Lower leg skin (tissue), 4 donors: ENCODE measurements at places on chromosomes 5 and 9. TPM values are rescaled to one million over a fixed set of nuclear protein-coding genes. Genes with fewer than 3 reads are reported as not detected.
A peak's percentile ranks its signal among the peaks of the same experiment; 100 is the strongest.

DNA sequence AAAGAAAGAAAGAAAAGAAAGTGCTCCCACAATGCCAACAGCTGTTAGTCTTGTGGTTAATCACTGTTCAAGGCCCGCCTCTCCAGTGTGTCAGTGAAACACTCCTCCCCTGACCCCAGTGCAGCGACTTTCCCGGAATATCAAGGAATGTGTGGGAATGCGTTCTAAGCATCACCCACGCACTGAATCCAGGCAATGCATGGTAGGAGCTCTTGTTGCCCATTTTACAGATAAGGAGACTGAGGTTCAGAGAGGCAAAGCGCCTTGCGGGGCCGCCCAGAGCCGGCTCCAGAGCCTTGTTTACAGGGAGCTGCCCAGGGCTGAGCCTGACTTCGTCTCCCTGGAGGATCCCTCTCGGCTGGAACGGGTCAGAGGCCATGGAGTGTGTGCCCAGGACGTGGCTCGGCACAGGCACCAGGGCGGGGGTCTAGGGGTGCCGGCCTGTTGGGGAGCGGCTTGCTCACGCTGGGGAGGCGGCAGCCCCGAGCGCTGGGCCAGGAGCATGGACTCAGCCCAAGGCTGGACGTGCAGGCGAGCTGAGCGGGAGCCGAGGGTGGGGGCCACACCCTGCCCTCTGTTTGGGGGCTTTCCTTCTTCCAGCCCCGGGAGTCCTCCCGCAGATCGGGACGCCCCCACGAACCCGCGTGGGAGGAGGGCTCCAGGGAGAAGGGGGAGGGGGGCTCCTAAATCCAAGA is 823 bp downstream of the ST6GALNAC6 start:
- DNase-seq = no peak

DNA sequence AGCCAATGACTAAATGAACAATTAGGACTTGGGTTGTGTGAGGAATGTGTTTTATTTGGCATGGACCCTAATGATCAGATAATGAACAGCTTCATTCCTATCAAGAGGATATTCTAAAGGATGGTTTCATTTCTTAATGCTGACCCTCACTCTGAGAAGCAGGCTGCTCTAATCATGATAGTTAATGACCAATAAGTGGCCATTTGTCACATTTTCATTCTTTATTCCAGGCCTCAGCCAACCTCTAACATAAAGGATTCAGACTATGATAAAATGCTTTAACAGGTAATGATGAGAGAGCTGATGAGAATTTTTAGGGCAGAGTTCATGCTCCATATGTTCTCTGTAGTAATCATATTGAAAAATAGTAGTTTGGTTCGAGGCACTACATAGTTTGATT is 301.5 kb upstream of the ARRDC3 start:
- no peak for DNase-seq

GRCh38 chr5:53543401-53543800 is 17.0 kb upstream of the NDUFS4 start:
- DNase-seq = no peak

- DNase-seq = peak; percentile 92
Measured at GRCh38 chr9:131270171-131271015, 5.9 kb downstream of the FAM78A start.

DNA sequence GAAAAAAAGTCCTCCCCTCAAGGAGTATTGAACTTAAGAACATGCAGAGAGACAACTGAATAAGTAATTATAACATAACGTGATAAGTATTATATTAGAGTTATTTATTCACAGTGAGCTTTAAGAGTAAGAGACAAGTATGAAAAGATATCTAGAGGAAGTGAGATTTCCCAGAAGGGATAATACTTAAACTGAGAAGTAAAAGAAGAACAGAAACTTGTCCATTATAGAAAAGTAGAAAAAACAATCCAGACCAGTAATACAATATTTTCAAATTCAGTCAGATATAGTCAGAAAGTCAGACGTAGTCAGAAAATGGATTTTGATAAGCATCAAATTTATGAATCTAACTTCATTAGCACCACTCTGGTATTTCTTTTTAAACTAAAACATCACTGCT is 613.0 kb upstream of the CCNG1 start:
- no peak for DNase-seq

GRCh38 chr9:7033076-7034045 is 275.6 kb downstream of the KDM4C start:
- DNase-seq = no peak

DNA sequence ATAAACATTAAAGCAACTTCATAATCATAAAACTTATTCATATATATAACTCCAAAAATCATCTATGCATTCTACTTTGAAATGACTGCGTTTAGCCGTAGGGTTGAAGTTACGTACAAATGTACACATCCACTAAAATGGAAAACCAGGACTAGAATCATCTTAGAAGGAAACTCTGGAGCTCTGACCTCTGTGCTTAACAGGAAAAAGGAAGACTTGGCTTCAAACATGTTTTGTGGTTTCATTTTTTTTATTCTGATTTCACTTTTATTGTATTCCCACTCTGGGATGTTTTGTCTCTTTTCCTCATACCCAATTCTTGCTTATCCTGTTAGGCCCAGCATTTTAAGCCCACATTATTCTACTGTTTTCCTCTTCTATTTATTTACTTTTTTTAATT is 44.9 kb downstream of the GRAMD2B start:
- no peak for DNase-seq

DNA sequence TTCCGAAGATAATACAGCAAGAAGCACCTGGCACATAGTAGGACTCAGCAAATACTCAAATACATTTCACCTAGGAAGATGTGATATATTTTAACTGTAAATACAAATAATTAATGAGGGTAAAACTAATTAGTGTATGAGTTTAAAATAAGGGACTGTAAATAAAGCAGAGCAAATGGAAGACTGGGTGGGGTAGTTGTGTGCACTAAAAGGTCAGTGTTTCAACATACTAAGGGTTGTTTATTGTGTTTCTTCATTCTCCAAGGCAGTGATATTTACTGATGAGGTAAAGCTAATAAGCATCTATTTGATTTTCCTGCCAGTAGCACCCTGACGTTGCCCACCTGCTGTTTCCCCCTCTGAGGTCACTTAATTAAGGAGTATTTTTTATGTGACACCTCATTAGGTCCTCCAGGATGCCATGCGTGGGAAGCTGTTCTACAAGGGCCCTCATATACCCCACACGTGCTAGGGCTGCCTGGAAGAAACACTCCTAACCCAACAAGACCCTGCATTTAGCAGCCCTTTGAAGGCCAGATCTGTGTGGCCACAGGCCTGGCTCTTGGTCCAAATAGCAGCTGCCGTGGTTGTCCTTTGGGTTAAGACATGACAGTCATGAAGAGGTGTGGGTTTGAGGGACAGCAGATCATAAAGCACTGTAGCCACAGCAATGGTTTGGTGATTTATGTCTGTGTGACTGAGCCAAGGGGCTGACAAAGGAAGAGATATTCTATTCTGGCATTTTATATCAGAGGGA is 97.5 kb upstream of the RPS23 start:
- no peak for DNase-seq

- no peak for DNase-seq
Measured at GRCh38 chr5:158611581-158611980, 488.1 kb downstream of the EBF1 start.

- no peak for DNase-seq
Measured at GRCh38 chr9:89563571-89564345, 41.1 kb upstream of the GADD45G start.

DNA sequence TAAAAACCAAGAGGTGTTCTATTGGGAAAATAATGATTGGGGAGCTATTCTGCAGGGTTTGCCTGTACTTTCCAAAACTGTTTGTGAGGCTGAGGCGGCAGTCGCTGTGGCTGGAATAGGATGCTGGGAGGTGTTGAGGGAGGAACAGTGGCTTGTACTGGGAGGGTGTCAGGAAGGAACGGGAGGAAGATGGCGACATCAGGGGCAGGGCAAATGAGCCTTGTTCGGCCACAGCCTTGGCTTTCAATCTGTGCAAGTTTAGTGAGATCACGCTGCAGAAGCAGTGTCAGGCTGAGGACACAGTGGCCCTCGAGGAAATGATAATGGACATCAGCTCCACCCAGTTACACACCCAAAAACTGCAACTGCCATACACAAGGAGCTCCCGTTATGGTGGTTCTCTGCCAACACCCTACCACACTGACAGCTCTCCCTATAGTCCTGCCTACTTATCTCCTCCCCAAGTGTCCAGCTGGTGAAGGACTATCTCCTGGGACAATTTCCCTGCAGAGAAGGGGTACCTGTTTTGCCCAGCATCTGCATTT is 27.3 kb downstream of the KIF2A start:
- DNase-seq = no peak

- DNase-seq = no peak
Measured at GRCh38 chr5:55316837-55317236, 9.0 kb downstream of the MTREX start.

- peak; percentile 28 for DNase-seq
Measured at GRCh38 chr5:135214897-135215616, 181.0 kb upstream of the PITX1 start.

GRCh38 chr5:80793354-80793753 is 138.6 kb upstream of the DHFR start:
- DNase-seq = no peak

GRCh38 chr5:170597109-170597751 is 93.4 kb downstream of the KCNIP1 start:
- no peak for DNase-seq

- no peak for DNase-seq
Measured at GRCh38 chr5:116765441-116765840, 190.8 kb upstream of the SEMA6A start.

GRCh38 chr5:71699233-71699632 is 19.8 kb upstream of the CARTPT start:
- no peak for DNase-seq

DNA sequence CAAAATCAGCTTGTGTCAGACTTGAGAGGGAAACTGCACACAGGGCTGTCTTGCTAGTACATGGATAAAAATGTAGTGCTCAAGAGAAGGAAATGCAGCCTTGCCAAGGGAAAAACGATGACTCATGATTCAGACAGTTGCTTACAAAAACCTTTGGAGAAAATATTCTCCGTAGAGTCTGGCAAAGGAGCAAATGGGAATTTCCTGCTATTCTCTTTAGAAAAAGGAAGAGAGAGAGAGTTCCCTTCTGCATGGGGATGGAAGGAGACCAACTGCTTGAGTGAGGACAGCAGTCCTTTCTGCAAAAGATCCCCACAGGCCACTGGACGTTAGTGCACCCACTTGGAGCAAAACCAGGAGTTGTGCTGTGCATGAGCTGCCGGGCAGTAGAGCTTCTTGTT is 7.6 kb downstream of the IFNB1 start:
- peak; percentile 66 for DNase-seq

DNA sequence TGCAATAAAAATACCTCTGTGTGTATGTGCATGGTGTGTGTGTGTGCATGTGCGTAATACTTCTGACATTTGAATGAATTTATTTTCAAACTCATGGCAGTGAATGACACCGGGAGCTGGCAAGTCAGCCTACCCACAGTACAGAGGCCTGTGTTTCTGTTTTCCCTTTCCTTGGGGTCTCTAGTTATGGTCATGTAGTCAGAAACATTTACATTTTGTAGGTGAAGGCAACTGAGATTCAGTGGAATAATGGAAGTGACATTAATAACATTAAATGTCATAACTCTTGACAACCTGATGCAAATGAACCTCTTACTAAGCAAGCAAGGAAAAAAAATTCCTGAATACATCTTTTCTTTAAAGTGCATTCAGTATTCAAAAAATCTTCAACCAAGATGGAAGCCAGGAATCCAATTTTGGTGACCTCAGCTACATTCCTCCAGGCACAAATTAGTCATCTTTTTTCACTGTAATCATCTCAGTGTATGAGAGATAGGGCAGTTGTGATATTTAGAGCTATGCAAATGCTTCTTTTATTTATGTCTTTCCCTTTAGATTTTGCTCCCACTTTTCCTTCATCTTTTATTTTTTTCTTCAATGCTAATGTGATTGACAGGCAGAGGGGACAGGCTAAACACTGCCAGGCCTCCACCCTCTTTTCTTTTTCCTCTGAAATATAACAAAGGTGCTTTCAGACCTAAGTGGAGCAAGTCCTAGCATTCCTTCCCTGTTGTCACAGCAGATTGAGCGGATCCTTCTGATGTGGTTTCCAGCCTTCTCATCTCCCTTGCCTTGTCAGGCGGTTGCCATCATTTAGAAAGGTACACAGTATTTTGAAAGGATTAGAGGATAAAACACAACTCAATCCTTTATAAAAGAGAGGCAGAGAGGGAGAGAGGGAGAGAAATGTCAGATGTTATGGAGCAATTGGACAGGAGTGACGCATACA is 569.8 kb upstream of the ADAMTS16 start:
- DNase-seq = no peak

- DNase-seq = no peak
Measured at GRCh38 chr9:133704711-133705181, 33.4 kb downstream of the SARDH start.

GRCh38 chr5:154732212-154732611 is 23.0 kb upstream of the LARP1 start:
- no peak for DNase-seq

DNA sequence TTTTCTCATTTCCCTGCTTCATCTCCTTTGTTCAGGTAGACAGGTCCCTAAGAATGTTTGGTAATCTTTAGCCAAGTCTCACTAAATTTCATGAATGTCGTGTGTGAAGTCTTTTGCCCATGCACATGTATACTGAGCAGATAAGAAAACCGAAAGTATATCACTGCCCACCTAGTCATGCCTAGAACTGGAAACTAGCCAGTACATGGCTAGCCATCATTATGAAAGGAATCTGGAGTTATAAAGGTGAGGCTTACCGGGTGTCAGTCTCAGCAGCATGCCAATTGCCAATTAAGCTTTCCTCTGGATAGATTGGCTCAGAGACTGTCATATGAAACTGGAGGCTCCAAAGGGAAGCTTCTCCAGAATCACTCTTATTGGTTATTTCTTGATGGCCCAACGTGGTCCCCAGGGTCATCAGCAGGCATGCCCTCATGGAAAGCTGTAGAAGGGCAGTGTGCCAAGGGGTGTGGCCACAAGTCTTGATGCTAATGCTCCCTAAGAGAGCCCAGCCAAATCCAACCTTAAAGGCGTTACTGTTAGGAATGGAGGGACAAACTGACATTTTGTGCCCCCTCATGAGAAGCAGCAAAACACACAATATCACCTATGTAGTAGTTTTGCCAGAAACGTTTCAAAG is 307.3 kb upstream of the PIK3R1 start:
- DNase-seq = no peak

- peak; percentile 45 for DNase-seq
Measured at GRCh38 chr5:39547553-39548154, 122.9 kb upstream of the DAB2 start.

Gene CER1
- total RNA-seq = not detected

Gene SLCO6A1
- total RNA-seq = not detected

Gene EIF4EBP3
- total RNA-seq = 32.1 TPM

Gene SLC6A3
- not detected for total RNA-seq

Gene AFAP1L1
- total RNA-seq = 8.3 TPM

Gene C8G
- not detected for total RNA-seq

Gene SPATA31E1
- not detected for total RNA-seq

Gene DNAI1
- not detected for total RNA-seq

Gene FGF1
- total RNA-seq = 0.63 TPM

Gene INSL4
- total RNA-seq = not detected

Gene CACFD1
- 10.6 TPM for total RNA-seq

Gene TAF11L10
- total RNA-seq = not detected

Gene CHMP5
- 81.5 TPM for total RNA-seq

Gene GHR
- total RNA-seq = 15.9 TPM

Gene FCN1
- 1.4 TPM for total RNA-seq

Gene TMEM215
- total RNA-seq = not detected

Gene CCDC69
- total RNA-seq = 21.4 TPM

Gene N4BP3
- 17.6 TPM for total RNA-seq

Gene GPR150
- total RNA-seq = 0.63 TPM
